ENCODE measurements at places on chromosomes 3 and 15.

GRCh38 chr15:92097474-92098178 lies 244.1 kb downstream of the SLCO3A1 start:
- H3K36me3 ChIP-seq = no peaks in the 10 kb centered on the region
- no peaks in the 10 kb centered on the region for H3K27me3 ChIP-seq
- H3K4me1 ChIP-seq = peaks cover 50% of the 10 kb centered on the region
- H3K4me3 ChIP-seq = no peak overlapping the region

GRCh38 chr3:171850320-171850959 lies 7.3 kb downstream of the TMEM212 start:
- H3K4me3 ChIP-seq = no peak overlapping the region
- no peaks in the 10 kb centered on the region for H3K27me3 ChIP-seq
- H3K4me1 ChIP-seq = no peaks in the 10 kb centered on the region
- DNase-seq = no peak
- H3K27ac ChIP-seq = no peak overlapping the region
- no peaks in the 10 kb centered on the region for H3K36me3 ChIP-seq

DNA sequence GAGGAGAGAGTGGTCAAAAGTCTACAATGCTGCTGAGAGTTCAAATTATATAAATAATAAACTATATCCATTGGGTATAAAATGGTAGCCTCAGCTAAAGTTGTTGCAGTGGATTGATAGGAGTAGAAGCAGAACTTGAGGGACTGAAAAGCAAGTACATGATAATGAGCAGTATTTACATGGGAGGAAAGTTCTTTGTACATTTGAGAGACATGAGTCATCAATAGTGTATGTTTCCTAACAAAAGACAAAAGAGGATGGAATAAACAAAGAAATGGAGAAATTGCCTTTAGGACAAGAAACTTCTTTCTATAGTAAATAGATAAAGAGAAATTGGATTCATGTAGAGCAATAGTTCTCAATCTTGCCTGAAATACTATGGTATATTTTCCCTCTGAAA lies 110.0 kb upstream of the PLSCR5 start:
- H3K4me3 ChIP-seq = no peak overlapping the region
- H3K4me1 ChIP-seq = no peaks in the 10 kb centered on the region
- no peaks in the 10 kb centered on the region for H3K36me3 ChIP-seq
- no peak overlapping the region for H3K27ac ChIP-seq
- no peak for DNase-seq
- H3K27me3 ChIP-seq = no peaks in the 10 kb centered on the region

- H3K27me3 ChIP-seq = no peaks in the 10 kb centered on the region
- no peak for DNase-seq
- no peak overlapping the region for H3K4me3 ChIP-seq
Observed at GRCh38 chr15:98875309-98875708, 132.3 kb downstream of the PGPEP1L start.

- H3K4me1 ChIP-seq = peaks cover 15% of the 10 kb centered on the region
- no peak overlapping the region for H3K27ac ChIP-seq
Observed at GRCh38 chr15:80026754-80027153, 32.7 kb upstream of the ZFAND6 start.

DNA sequence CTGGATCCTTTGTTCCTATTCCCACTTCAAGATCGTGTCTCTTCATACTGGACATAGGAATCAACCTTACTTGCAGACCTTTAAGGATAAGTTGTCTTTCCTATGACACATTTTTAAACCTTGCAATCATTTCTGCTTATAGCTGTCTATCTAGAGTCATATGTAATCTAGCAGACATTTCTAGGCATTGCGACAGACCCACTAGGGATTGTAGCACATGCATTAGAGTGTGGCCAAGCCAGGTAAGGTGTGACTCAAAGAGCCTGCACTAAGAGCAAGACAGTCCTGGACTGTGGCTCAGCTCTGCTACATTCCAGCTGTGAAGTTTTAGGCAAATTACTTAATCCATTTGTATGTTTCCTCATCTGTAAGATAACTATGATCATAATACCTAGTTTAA lies 38.8 kb upstream of the BFSP2 start:
- H3K27ac ChIP-seq = no peak overlapping the region
- DNase-seq = no peak
- no peaks in the 10 kb centered on the region for H3K27me3 ChIP-seq
- no peak overlapping the region for H3K4me3 ChIP-seq
- no peaks in the 10 kb centered on the region for H3K4me1 ChIP-seq

GRCh38 chr15:99016680-99017321 lies 9.2 kb upstream of the PGPEP1L start:
- DNase-seq = no peak
- H3K36me3 ChIP-seq = no peaks in the 10 kb centered on the region
- H3K27me3 ChIP-seq = no peaks in the 10 kb centered on the region
- H3K27ac ChIP-seq = no peak overlapping the region
- H3K4me1 ChIP-seq = no peaks in the 10 kb centered on the region

DNA sequence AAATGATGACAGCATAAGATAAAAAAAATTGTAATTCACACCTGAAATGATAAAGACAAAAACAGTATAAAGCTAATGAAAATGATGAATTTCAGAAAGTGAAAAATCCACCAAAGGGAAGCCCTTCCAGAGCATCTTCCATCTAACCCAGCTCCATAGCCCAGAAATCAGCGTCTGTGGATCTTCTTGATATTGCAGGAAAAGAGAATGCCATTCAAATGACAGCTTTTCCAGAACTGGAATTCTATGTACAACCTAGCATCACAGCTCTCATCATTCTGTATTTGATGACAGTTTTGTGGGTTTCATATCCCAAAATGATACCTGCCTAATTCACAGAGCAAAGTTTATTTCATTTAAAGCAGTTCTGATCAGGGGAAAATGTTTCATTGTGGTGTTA lies 267.3 kb downstream of the FHIT start:
- H3K4me3 ChIP-seq = no peak overlapping the region
- no peak for DNase-seq
- no peaks in the 10 kb centered on the region for H3K36me3 ChIP-seq
